ENCODE measurements at places on chromosomes 16 and 17.

GRCh38 chr16:89898201-89898967 is 20.3 kb upstream of the MC1R start:
- H3K27ac ChIP-seq, result no peak overlapping the region
- no peak for DNase-seq
- H3K36me3 ChIP-seq, result peaks cover 14% of the 10 kb centered on the region
- no peaks in the 10 kb centered on the region for H3K27me3 ChIP-seq
- peaks cover 3% of the 10 kb centered on the region for H3K4me1 ChIP-seq

- H3K27me3 ChIP-seq, result no peaks in the 10 kb centered on the region
- no peaks in the 10 kb centered on the region for H3K4me1 ChIP-seq
- no peak for DNase-seq
- no peak overlapping the region for H3K4me3 ChIP-seq
- peaks cover 3% of the 10 kb centered on the region for H3K36me3 ChIP-seq
- no peak overlapping the region for H3K27ac ChIP-seq
Observed at GRCh38 chr17:64036198-64036922, 15.9 kb upstream of the ICAM2 start.

DNA sequence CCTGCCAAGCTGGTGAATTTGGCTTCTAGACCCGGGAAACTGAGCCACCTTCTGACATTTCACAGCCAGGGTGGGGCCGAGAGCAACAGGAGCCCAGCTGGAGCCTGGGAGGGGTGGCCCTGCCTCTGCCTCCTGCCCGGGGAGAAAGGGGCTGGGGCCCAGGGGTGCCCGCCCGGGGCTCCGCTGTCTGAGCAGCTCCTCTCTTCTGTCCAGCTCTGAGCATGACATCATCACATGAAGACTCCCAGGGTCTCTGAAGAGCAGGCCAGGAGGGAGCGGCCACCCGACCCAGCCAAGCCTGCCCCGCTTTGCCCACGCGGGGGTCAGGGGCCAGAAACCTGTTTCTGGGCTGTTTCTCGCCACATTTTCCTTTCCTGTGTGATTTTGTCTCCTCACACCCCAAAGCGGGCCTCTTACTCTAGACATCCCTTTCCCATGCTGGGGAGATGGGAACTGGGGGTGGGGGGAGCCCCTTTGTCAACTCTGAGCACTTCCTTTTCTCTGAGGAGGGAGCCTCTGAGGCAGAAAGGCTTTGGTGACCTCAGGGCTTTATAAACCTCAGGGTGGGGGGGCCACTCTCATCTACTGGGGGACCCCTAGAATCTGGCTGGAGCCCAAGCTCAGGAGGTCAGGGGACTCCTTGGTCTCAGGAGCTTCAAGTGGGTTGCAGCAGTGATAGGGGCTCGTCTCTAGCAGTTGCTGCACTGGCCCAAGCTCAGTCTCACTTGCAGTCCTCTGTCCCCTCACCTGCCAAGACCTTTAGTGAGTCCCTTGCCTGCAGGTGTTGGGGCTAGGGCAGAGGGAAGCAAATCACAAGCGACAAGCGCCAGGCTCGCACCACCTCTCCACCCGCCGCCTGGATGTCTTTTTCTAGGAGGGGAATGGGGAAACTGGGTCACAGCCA is 7.6 kb downstream of the UBALD2 start:
- peaks cover 36% of the 10 kb centered on the region for H3K36me3 ChIP-seq
- peak overlapping the region; percentile 91 for H3K27ac ChIP-seq
- no peaks in the 10 kb centered on the region for H3K27me3 ChIP-seq
- H3K4me1 ChIP-seq, result peaks cover 73% of the 10 kb centered on the region
- peak overlapping the region; percentile 79 for H3K4me3 ChIP-seq

- no peak overlapping the region for H3K27ac ChIP-seq
- no peak for DNase-seq
- no peaks in the 10 kb centered on the region for H3K27me3 ChIP-seq
- peaks cover 22% of the 10 kb centered on the region for H3K4me1 ChIP-seq
- H3K4me3 ChIP-seq, result no peak overlapping the region
- H3K36me3 ChIP-seq, result no peaks in the 10 kb centered on the region
Observed at GRCh38 chr17:19368229-19368628, 5.7 kb upstream of the B9D1 start.

DNA sequence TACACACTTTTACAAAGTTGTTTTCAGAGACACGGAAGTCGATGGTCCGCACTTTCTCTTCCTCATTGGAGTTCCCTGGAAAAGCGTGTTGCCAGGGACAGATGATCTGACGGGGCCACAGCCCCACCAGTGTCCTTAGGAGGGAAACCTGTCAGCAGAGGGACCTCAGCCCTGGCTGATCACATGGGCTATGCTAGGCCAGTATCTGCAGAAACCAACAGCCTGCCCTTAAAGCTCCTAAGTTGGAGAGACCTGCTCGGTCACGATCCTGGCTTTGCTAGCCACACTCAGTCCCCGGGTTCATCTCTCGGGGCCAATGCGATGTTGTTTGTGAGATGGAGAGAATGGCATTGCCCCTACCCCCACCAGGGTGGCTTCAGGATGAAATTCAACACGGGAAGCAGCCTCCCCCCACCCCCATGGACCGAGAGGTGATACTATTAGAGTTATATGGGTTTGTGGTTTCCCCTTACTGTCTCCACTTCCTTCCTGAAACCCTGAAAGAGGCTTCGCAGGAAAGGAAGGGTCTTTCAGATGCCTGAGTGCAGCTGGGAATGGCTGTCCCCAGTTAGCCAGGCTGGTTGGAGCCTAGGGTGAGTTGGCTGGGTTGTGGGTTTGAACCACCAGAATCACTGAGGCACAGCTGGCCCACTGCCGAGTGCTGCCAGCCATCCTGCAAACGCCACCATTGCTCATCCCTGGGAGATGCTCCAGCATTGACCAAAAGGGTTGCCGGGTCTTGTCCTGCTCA is 16.6 kb downstream of the RMI2 start:
- peak; percentile 76 for DNase-seq
- no peaks in the 10 kb centered on the region for H3K27me3 ChIP-seq
- H3K27ac ChIP-seq, result peak overlapping the region; percentile 21
- H3K4me1 ChIP-seq, result peaks cover 52% of the 10 kb centered on the region
- H3K4me3 ChIP-seq, result peak overlapping the region; percentile 48
- no peaks in the 10 kb centered on the region for H3K36me3 ChIP-seq

GRCh38 chr16:49516382-49517036 is 142.9 kb downstream of the C16orf78 start:
- DNase-seq, result no peak
- H3K4me3 ChIP-seq, result no peak overlapping the region
- no peaks in the 10 kb centered on the region for H3K36me3 ChIP-seq
- no peak overlapping the region for H3K27ac ChIP-seq
- no peaks in the 10 kb centered on the region for H3K4me1 ChIP-seq
- no peaks in the 10 kb centered on the region for H3K27me3 ChIP-seq

- H3K4me1 ChIP-seq, result peaks cover 14% of the 10 kb centered on the region
- H3K36me3 ChIP-seq, result peaks cover 14% of the 10 kb centered on the region
- no peak for DNase-seq
Observed at GRCh38 chr17:35726127-35726952, 5.1 kb upstream of the RASL10B start.

- H3K27ac ChIP-seq, result no peak overlapping the region
- peaks cover 8% of the 10 kb centered on the region for H3K27me3 ChIP-seq
- DNase-seq, result no peak
- no peaks in the 10 kb centered on the region for H3K4me1 ChIP-seq
Observed at GRCh38 chr17:15913826-15914225, 31.1 kb upstream of the ADORA2B start.

DNA sequence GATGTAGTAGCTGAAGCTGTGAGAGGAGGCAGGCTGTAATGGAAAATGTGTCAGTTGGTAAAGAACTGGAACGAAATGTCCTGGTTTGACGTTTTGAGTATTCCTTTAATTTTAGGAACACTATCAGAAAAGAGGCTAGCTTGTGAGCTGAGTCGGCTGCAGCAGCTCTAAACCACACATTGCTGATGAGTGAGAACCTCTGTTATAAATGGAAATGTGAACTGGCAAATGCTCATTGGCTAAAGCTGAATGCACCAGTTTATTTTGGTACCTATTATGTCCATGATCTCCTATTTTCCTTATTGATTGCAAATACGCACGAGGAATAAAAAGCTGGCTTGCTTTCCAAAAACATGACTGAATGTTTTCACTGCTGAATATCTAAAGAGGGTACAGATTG is 11.0 kb upstream of the WIPI1 start:
- no peak overlapping the region for H3K27ac ChIP-seq
- peaks cover 3% of the 10 kb centered on the region for H3K4me1 ChIP-seq
- H3K27me3 ChIP-seq, result peaks cover 8% of the 10 kb centered on the region
- no peak for DNase-seq
- H3K36me3 ChIP-seq, result no peaks in the 10 kb centered on the region

GRCh38 chr17:46770439-46770817 is 48.1 kb downstream of the WNT3 start:
- no peaks in the 10 kb centered on the region for H3K36me3 ChIP-seq
- H3K27ac ChIP-seq, result no peak overlapping the region
- DNase-seq, result no peak
- H3K4me3 ChIP-seq, result peak overlapping the region; percentile 53
- peaks cover 31% of the 10 kb centered on the region for H3K27me3 ChIP-seq
- peaks cover 12% of the 10 kb centered on the region for H3K4me1 ChIP-seq

DNA sequence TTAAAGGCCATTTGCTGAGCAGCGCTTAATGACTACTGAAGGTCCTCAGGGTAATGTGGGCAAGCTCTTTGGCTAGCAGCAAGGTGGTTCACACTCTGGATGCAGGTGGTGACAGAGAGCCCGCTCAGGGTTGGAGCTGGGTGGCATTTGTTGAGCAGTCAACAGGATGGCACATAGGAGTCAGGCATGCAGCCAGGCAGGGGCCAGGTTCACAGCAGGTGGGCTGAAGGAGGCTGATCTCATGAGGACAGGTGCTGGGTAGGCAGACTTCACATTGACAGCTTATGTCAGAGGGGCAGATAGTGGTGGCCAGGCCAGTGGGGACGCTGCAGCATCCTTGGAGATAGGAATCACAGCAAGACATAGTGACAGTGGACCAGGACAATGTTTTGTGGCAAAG is 4.5 kb downstream of the KRTAP3-1 start:
- no peaks in the 10 kb centered on the region for H3K4me1 ChIP-seq
- no peak for DNase-seq
- H3K36me3 ChIP-seq, result no peaks in the 10 kb centered on the region

DNA sequence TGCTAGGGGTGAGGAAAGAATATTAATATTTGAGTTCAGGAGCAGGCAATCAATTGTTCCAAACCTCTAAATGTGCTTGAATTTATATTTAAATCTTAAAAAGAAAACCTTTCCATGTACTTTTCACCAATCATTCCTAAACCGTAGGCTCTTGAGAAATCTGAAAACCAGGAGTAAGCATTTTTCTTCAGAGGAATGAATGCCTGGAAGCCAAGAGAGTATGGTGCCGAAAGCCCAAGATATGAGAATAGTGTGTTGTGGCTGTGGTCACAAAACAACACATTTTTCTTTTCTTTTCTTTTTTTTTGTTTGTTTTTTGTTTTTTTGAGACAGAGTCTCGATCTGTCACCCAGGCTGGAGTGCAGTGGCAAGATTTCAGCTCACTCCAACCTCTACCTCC is 37.6 kb downstream of the TEX2 start:
- peaks cover 2% of the 10 kb centered on the region for H3K36me3 ChIP-seq
- no peaks in the 10 kb centered on the region for H3K27me3 ChIP-seq
- no peak overlapping the region for H3K27ac ChIP-seq
- peaks cover 5% of the 10 kb centered on the region for H3K4me1 ChIP-seq
- no peak for DNase-seq

DNA sequence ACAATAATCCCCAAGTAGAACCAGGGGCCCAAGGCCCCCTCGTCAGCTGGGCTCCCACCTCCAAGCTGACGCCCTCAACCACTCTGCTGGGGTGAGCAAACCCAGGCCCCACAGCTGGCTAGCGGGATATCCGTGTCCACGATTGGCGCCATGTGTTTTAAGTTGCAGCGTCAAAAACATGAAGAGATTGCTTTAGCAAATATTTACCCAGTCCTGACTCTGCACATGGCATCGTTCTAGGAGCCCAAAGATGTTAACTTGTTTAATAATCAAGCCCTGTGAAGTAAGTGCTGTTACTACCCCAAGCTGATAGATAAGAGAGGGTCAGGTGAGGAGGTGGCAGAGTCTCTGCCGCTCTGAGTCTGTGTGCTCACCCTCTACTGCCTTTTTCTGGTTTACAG is 344 bp upstream of the SEPTIN12 start:
- DNase-seq, result no peak
- H3K4me1 ChIP-seq, result no peaks in the 10 kb centered on the region
- no peaks in the 10 kb centered on the region for H3K36me3 ChIP-seq
- no peaks in the 10 kb centered on the region for H3K27me3 ChIP-seq

GRCh38 chr17:63311416-63311937 is 134.6 kb downstream of the CYB561 start:
- H3K27ac ChIP-seq, result no peak overlapping the region
- H3K36me3 ChIP-seq, result peaks cover 5% of the 10 kb centered on the region
- H3K4me1 ChIP-seq, result no peaks in the 10 kb centered on the region
- no peaks in the 10 kb centered on the region for H3K27me3 ChIP-seq

DNA sequence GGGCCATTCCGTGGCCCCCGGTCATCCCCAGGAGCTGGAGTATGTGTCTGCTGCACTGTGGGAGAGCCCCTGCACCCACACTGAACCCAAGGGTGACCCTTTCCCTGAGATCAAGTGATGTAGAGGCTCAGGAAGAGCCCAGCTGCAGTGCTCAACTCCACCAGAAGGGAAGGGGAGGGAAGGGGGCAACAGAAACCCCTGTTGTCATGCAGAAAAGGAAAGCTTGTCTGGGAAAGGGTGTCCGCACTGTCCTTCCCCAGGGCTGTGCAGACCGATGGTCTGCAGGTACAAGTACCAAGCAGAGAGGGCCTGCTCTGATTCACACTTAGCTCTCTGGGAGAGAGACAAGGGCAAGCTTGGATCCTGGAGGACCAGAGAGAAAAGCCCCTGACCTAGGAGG is 45.7 kb upstream of the TOB1 start:
- H3K27ac ChIP-seq, result no peak overlapping the region
- H3K4me1 ChIP-seq, result peaks cover 80% of the 10 kb centered on the region
- H3K27me3 ChIP-seq, result no peaks in the 10 kb centered on the region
- DNase-seq, result no peak

- no peak for DNase-seq
- peaks cover 5% of the 10 kb centered on the region for H3K4me1 ChIP-seq
- no peak overlapping the region for H3K27ac ChIP-seq
Observed at GRCh38 chr16:14291286-14291685, 220.2 kb downstream of the MRTFB start.

DNA sequence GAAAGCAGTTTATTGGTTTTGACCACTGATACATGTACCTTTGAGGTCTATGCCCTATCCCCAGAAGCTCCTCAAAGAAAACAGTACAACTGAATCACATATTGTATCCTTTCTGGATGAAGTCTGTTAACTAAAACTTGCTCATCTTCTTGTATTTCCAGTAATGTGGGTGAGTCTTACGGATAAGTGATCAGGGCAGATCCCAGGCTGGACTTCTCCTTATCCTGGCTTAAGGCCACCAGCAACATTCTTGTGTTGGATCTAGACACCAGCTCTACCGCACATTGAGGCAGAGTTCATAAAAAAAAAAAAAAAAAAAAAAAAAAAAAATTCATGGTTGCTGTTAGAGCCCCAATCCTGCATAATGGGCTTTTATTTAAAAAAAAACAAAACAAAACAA is 536.7 kb upstream of the HSBP1 start:
- DNase-seq, result no peak
- no peaks in the 10 kb centered on the region for H3K4me1 ChIP-seq
- H3K27ac ChIP-seq, result no peak overlapping the region
- H3K4me3 ChIP-seq, result no peak overlapping the region
- H3K36me3 ChIP-seq, result no peaks in the 10 kb centered on the region
- no peaks in the 10 kb centered on the region for H3K27me3 ChIP-seq
